ENCODE measurements at places on chromosomes 2 and 18. TPM values are rescaled to one million over a fixed set of nuclear protein-coding genes. Genes with fewer than 3 reads are reported as not detected.

Gene HOXD3
- total RNA-seq = not detected

Gene PCBP1
- 87.9 TPM for total RNA-seq

Gene SERPINB3
- 0.05 TPM for total RNA-seq

DNA sequence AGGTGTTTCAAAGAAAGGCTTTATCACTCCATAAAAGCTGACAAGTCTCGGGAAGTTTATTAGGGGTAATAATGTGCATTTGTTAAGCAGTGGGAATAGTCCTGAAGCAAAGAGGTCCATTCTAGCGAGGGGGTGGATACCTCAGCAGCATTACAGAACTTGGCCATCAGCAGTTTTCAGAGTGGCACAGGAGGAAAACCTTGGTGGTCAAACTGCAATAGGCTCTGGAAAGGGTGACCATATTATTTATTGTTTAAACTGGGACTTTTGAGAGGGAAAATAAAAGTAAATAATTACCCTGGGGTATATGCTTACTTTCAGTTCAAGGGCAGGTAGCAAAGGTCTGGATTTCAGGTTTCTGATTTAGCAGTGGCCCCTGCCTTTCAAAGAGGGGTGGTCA is 115.5 kb upstream of the KLHL14 start:
- no peak for DNase-seq

DNA sequence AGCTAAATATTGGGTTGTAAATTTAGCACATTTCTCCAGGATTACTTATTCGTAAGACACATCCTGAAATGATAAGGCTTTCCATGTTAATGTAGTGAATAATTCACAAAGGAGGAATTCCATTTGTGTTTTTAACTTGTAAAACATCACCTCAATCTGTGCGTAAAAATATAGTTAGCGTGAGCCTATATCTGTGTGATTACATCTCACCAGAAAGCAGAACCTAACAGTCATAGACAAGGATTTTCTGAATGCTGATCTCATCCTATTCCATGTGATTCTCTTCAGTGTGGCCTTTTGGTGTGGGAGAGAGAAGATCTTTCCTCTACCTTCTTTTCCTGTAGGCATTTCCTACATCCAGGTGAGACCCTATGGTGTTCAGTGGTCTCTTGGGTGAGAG is 263.2 kb upstream of the RASGRP3 start:
- DNase-seq = no peak

DNA sequence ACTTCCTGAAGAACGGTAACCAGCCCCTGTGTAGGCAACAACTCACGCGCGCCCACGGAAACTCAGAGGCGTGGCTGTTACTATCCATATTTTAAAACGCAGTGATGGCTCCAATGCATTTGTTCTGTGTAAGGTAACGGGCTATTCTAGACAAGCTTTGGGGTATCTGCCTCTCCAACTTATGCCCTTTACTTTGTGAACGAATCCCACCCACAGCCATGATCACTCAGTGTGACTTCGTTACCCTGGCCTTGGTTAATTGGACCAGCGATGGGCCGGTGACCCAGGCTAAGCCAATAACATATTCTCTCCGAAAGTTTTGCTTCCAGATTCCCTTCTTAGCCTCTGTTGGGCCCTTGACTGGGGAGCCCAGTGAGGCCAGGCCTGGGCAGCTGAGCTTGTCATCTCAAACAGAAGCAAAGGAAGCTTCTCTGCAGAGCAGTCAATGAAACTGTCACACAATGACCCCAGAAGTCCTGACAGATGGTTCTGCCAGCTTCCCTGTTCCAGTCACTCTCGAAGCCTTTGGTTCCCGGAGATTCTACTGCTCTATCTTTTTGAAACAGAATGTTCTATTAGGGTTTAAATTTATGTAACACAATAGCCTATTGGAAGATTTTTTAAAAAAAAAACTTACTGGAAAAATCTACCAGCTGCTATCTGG is 30.7 kb upstream of the ROCK2 start:
- no peak for DNase-seq

Gene CCL20
- 1.0 TPM for total RNA-seq

Gene OTX1
- total RNA-seq = 0.59 TPM

- DNase-seq = no peak
These were observed 188.8 kb downstream of the CAMKMT start for GRCh38 chr2:44550561-44550960.

Gene RAD51AP2
- total RNA-seq = 0.14 TPM

Gene MTERF4
- 20.6 TPM for total RNA-seq

Gene SLC4A3
- 0.19 TPM for total RNA-seq

Gene IL18R1
- total RNA-seq = 4.8 TPM

Gene CDCA7
- total RNA-seq = 7.9 TPM

Gene ACTG2
- total RNA-seq = 0.89 TPM

Gene CPLX4
- not detected for total RNA-seq

Gene AQP12A
- not detected for total RNA-seq

Gene STK36
- total RNA-seq = 17.2 TPM

GRCh38 chr2:240236217-240237111 is 96.0 kb upstream of the OTOS start:
- DNase-seq = no peak

Gene TUBA3D
- 0.08 TPM for total RNA-seq

- DNase-seq = no peak
These were observed 38.1 kb downstream of the FN1 start for GRCh38 chr2:215397632-215398341.
